ENCODE measurements at places on chromosomes 1 and 21.

GRCh38 chr1:179816196-179816960 is 61.2 kb downstream of the TOR1AIP2 start:
- no peak for DNase-seq

GRCh38 chr1:59574085-59574484 is 240.7 kb upstream of the HOOK1 start:
- no peak for DNase-seq

GRCh38 chr1:173433751-173434326 is 43.3 kb upstream of the PRDX6 start:
- DNase-seq: no peak

- DNase-seq: no peak
These were observed 10.1 kb upstream of the ZNF362 start for GRCh38 chr1:33246171-33246570.

GRCh38 chr1:59672851-59673572 is 141.7 kb upstream of the HOOK1 start:
- peak; percentile 84 for DNase-seq

DNA sequence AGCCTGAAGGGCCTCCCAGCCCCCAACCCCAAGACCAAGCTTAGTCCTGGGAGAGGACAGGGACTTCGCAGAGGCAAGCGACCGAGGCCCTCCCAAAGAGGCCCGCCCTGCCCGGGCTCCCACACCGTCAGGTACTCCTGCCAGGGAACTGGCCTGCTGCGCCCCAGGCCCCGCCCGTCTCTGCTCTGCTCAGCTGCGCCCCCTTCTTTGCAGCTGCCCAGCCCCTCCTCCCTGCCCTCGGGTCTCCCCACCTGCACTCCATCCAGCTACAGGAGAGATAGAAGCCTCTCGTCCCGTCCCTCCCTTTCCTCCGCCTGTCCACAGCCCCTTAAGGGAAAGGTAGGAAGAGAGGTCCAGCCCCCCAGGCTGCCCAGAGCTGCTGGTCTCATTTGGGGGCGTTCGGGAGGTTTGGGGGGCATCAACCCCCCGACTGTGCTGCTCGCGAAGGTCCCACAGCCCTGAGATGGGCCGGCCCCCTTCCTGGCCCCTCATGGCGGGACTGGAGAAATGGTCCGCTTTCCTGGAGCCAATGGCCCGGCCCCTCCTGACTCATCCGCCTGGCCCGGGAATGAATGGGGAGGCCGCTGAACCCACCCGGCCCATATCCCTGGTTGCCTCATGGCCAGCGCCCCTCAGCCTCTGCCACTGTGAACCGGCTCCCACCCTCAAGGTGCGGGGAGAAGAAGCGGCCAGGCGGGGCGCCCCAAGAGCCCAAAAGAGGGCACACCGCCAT is 21.9 kb upstream of the ARF1 start:
- no peak for DNase-seq

GRCh38 chr1:25504706-25505595 is 38.5 kb upstream of the LDLRAP1 start:
- DNase-seq: no peak

- DNase-seq: no peak
These were observed 27.9 kb upstream of the BATF3 start for GRCh38 chr1:212727386-212728181.

GRCh38 chr21:10511116-10511515 is 10.3 kb upstream of the TPTE start:
- DNase-seq: no peak

DNA sequence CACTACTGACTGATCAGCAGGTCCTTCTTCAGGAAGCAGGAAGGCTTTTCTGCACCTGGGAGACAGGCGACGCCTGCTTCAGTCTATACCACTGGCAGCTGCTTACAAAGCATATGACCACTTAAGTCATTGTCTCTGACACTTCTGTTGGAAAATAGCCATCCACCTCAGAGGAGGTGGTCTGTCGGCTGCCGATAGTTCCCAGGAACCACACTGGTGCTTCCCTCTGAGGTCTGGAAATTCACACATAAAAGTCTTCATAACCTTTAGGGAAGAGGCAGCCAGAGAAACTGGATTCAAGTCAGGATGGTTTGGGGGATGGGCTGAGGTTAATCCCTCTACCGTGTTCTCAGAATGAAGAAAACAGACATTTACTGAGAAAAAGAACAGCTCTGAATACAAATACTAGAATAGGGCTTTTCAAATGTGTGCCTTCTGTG is 15.6 kb upstream of the SRP9 start:
- no peak for DNase-seq

GRCh38 chr1:99850459-99851291 is 514 bp downstream of the AGL start:
- no peak for DNase-seq

- no peak for DNase-seq
These were observed 3.0 kb downstream of the HSD3B1 start for GRCh38 chr1:119510046-119510445.

- no peak for DNase-seq
These were observed 3.2 kb downstream of the GPR3 start for GRCh38 chr1:27395441-27396195.

GRCh38 chr1:204495078-204495753 is 611 bp upstream of the PIK3C2B start:
- no peak for DNase-seq

DNA sequence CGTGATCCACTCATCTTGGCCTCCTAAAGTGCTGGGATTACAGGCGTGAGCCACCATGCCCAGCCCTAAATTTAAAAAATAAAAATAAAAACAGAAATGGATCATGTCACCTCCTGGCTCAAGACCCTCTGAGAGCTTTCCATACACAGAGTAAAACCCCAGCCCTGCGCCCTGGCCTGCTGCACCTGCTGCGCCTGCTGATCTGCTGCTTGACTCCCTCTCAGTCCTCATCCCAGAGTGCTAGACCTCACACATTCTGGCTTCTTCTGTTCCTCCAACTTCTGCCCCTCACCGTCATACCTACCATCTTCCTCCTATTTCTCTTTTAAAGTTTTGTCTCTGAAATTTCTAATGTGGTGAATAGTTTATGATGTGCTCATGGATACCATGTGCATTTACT is 42.7 kb upstream of the DIPK1A start:
- DNase-seq: no peak

DNA sequence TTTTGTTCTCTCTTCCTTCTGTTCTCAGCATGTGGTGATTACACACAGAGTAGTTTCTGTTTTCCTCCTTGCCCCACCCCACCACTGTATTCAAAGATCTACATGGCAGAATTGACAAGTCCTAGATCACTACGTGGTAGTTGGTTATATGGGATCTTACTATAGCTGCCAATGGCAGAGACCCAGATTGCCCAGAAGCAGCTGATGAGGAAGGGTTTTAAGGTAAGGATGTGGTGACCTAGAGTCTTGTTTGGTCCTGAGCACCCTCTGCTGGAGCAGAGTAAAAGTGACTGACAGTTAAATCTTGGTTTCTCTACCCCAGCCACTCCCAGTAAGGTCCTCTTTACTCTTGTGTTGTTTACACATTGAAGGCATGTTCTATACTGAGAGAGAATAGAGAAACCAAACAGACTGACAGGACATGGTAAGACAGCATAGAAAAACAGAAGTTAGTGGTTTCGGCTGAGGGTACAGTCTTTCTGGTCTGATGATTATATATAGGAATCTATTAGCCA is 22.8 kb upstream of the STRIP1 start:
- DNase-seq: peak; percentile 16

DNA sequence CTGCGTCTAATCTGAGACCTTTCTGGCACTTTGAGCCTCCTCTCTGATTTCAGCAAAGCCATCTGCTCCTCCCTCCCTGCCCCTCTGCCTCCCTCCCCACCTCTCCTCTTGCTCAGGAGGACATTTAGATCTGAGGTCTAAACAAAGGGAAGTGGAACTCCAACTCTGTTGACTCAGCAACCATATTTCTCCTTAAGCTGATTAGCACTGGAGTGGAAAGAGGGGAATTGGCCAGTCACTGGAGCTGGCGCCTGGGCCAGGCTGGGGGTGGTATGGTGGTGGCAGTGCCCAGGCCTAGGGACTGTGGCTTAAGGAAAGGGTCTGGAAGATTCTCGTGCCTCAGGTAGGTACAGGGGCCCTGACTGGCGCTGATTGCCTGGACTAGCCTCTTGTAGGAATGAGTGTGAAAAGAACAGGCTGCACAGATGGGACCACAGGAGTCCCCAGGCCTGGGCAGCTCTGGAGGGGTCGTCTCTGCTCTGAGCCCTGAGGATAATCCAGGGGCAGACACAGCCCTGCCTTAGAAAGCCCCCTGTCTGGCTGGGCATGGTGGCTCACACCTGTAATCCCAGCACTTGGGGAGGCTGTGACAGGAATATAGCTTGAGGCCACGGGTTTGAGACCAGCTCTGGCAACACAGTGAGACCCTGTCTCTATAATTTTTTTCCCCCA is 11.9 kb downstream of the SH2D2A start:
- no peak for DNase-seq

- DNase-seq: no peak
These were observed 551 bp downstream of the ZRANB2 start for GRCh38 chr1:71080230-71080738.

- no peak for DNase-seq
These were observed 9.7 kb upstream of the CSRP1 start for GRCh38 chr1:201516511-201517127.

GRCh38 chr21:33071770-33072306 is 1.9 kb downstream of the OLIG1 start:
- DNase-seq: no peak

- DNase-seq: no peak
These were observed 1.9 kb downstream of the ANKRD34A start for GRCh38 chr1:145962157-145963102.

GRCh38 chr21:37606549-37606948 is 240.0 kb downstream of the DYRK1A start:
- DNase-seq: no peak

GRCh38 chr1:223143537-223144248 is 645 bp upstream of the TLR5 start:
- no peak for DNase-seq

GRCh38 chr1:213767683-213768082 is 220.1 kb upstream of the PROX1 start:
- no peak for DNase-seq

- DNase-seq: no peak
These were observed 12.2 kb downstream of the CYP4B1 start for GRCh38 chr1:46811053-46811452.

GRCh38 chr1:9164532-9164900 is 35.6 kb upstream of the GPR157 start:
- DNase-seq: no peak

GRCh38 chr21:15301014-15301413 is 236.2 kb upstream of the NRIP1 start:
- DNase-seq: peak; percentile 69

GRCh38 chr1:7587773-7588456 is 183.2 kb upstream of the VAMP3 start:
- DNase-seq: no peak

DNA sequence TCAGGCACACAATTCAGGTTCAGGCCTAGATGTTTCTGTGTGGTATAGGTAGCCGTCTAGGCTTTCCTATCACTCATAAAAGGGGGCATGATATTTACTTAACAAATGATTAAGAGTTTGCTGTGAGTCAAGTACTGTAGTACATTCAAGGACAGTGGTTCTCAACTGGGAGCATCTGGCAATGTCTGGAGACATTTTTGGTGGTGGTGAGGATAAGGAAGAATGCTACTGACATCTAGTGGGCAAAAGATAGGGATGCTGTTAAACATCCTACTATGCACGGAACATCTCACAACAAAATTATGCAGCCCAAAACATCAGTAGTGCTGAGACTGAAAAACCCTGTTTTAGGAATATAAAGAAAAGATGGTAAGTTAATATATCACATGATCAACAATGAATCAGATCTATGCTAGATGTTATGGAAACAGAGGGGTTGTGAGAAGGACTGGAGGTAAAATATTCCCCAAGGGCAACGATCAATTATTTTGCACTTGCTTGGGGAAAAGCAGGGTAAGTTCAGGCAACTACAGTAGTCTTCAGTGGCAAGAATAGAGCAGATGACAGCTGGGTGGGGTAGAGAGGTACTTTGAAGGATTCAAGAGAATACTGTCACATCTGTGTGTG is 4.9 kb downstream of the DNTTIP2 start:
- peak; percentile 8 for DNase-seq

GRCh38 chr1:112007169-112007568 is 17.7 kb upstream of the KCND3 start:
- DNase-seq: no peak

- DNase-seq: no peak
These were observed 69.5 kb upstream of the CACNA1E start for GRCh38 chr1:181413836-181414235.

- no peak for DNase-seq
These were observed 66.4 kb upstream of the SOD1 start for GRCh38 chr21:31592963-31593560.

DNA sequence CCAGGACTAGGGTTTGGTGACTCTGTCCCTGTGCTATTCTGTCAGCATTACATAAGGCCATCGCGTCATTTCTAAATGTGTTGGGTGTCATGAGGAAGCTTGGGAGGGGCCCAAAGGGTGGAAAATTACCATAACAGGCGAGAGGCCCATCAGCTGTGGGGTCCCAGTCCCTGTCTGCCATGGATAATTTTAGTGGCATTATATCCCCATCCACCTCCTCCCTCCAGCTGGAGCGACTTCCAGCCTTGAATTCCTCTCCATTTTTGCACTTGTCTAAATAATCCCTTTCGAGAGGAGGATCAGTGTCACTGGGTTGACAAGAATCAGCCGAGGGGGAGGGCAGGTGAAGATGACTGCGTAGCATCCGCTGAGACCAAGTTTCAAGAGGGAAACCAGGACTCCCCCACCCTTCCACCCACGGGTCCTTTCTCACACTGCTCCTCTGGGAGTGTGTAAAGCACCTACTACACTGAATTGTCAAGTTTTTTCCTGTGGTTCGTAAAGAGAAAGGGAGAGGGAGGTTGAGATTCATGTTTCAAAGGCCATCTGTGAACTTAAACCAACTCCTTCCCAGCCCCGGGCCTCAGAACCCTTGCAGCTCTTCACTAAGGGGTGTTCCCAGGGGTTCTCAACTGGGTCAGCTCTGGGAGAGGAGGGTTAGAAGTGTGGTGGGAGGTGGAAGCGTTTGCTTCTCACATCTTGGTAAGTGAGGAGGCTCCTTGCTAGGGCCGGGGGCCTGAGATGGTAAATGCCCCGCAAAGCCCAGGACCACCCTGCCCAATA is 29.2 kb downstream of the VASH2 start:
- no peak for DNase-seq

GRCh38 chr1:22039594-22040285 is 12.8 kb upstream of the CDC42 start:
- DNase-seq: no peak
